Type B pancreatic cell (in vitro differentiated cells): ENCODE measurements at places on chromosomes 1 and 21. TPM values are rescaled to one million over a fixed set of nuclear protein-coding genes. Genes with fewer than 3 reads are reported as not detected.
A peak's percentile ranks its signal among the peaks of the same experiment; 100 is the strongest.

DNA sequence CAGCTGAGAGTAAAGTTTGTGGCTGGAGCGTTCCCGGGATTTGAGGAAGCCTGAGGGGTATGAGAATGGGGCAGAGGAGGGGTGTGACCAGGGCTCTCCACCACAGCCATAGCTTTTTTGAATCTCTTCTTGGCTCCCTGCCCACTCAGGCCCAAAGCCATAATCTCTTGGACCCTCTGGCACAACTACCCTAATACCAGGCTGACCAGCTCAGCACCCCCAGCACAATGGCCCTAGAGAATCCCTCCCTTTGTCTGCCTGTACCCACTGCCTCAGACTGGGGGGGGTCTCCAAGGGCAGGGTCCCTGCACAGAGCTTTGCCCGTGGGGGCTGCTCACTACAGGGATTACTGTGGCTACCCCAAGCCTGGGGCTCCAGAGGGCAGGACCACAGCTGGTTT lies 7.5 kb downstream of the DENND4B start:
- H3K27me3 ChIP-seq, result no peaks in the 10 kb centered on the region
- H3K27ac ChIP-seq, result no peak overlapping the region
- H3K4me1 ChIP-seq, result no peaks in the 10 kb centered on the region

- DNase-seq, result no peak
- H3K4me1 ChIP-seq, result no peaks in the 10 kb centered on the region
- no peak overlapping the region for H3K27ac ChIP-seq
- no peak overlapping the region for H3K4me3 ChIP-seq
- no peaks in the 10 kb centered on the region for H3K36me3 ChIP-seq
Measured at GRCh38 chr1:24959623-24959975, 29.5 kb upstream of the RUNX3 start.

GRCh38 chr1:205324781-205325180 lies 3.2 kb upstream of the NUAK2 start:
- H3K4me1 ChIP-seq, result peaks cover 28% of the 10 kb centered on the region
- no peak for DNase-seq
- H3K36me3 ChIP-seq, result peaks cover under 1% of the 10 kb centered on the region

DNA sequence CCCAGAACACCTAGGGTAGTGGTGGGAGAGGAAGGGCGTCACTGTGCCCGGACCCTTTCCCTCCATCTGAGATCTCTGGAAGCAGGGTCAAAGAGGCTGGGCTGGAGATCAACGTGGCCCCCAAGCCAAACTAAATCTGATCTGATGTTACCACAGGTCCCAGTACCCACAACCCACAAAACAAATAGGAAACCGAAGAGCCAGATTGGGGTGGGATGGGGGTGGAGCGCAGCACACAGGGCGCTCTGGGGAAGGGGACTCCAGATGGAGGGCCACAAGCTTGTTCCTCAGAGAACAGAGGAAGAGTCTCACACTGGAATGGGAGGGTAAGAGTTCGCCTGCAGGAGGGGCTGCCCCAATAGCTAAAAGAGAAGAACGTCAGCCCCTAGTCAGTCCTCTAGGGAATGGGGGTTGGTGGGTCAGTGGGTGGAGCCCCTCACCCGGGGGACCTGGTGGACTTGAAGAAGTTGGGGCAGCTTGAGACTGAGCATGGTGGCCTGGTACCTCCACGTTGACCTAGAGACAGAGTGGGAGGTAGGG lies 1.5 kb downstream of the PAQR6 start:
- peaks cover 4% of the 10 kb centered on the region for H3K36me3 ChIP-seq
- H3K4me3 ChIP-seq, result no peak overlapping the region
- no peak overlapping the region for H3K27ac ChIP-seq
- DNase-seq, result no peak
- H3K4me1 ChIP-seq, result peaks cover 4% of the 10 kb centered on the region

- no peaks in the 10 kb centered on the region for H3K36me3 ChIP-seq
- H3K4me3 ChIP-seq, result no peak overlapping the region
- H3K27ac ChIP-seq, result no peak overlapping the region
- DNase-seq, result no peak
- H3K4me1 ChIP-seq, result no peaks in the 10 kb centered on the region
Measured at GRCh38 chr1:72567521-72567920, 285.2 kb upstream of the NEGR1 start.

DNA sequence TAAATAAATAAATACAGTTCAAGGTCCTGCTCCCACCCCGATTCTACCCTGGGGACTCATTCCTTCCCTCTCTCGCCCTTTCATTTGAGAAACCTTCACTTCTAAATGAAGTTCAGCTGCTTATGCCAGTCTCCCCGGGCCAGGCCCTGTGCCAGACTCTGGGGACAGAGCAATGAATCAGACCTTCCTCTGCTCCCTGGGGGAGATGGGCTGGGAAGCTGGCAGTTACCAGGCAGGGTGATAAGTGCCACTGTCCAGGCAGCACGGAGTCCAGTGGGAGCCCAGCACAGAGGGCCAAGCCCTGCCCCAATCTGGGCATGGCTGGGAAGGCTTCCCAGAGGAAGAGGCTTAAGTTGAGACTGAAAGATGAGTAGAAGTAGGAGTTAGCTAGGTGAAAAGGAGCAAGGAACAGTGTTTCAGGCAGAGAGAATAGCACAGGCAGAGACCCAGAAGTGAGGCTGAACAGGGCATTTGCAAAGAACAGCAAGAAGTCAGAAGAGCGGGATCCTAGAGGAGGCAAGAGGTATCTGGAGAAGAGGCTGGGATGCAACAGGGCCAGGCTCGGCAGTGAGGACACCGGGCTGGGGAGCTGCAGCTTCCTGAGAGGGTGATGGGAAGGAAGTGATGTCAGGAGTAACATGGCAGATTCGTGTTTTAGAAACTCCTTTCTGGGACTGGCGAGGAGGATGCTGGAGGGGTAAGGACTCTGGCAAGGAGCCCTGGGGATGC lies 13.5 kb downstream of the KCNQ4 start:
- no peak overlapping the region for H3K27ac ChIP-seq
- H3K27me3 ChIP-seq, result peaks cover 14% of the 10 kb centered on the region
- peak overlapping the region; percentile 2 for H3K4me3 ChIP-seq

The LCE1D gene
- not detected in 2 replicates for total RNA-seq

The FCRL4 gene
- total RNA-seq, result not detected in 2 replicates
